ENCODE measurements at places on chromosomes 4 and X.

- no peak for DNase-seq
Observed at GRCh38 chr4:127417885-127418535, 214.7 kb upstream of the INTU start.

GRCh38 chr4:7705062-7705461 is 234.6 kb downstream of the AFAP1 start:
- no peak for DNase-seq

GRCh38 chr4:4386736-4387392 is at the start of gene NSG1:
TSS of gene NSG1 (plus strand) at chr4:4387102. CDS start at chr4:4387630, 528 bp downstream.
- no peak for DNase-seq

DNA sequence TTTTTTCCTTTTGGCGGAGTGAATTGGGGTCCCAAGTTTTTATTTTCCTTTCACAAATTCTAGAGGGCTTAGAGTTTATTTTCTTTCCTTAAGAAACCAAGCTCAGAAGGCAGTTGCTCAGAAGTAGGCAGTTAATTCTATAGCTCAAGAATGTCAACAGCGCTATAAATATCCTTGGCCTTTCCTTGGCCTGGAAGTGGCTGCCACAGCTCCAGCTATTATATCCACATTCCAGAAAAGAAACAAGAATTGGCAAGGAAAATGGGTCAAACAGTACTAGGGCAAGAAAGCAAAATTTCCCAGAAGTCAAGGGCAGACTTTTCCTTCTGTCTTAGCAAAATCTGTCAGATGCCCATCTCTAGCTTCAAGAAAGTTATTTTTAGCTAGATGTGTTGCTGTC is 31.0 kb downstream of the SLC10A6 start:
- DNase-seq, result no peak

GRCh38 chrX:37380924-37381323 is 31.8 kb downstream of the PRRG1 start:
- no peak for DNase-seq

DNA sequence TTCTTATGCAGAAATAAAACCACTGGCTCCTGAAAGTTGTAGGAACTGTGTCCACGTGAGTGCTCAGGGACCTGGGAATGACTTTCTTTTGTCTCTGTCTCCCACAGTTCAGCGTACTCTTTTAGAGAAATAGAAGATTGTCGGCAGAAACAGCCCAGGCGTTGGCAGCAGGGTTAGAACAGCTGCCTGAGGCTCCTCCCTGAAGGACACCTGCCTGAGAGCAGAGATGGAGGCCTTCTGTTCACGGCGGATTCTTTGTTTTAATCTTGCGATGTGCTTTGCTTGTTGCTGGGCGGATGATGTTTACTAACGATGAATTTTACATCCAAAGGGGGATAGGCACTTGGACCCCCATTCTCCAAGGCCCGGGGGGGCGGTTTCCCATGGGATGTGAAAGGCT is 11.2 kb upstream of the XG start:
- DNase-seq, result no peak

GRCh38 chrX:49001521-49002090 is 458 bp downstream of the GRIPAP1 start:
- DNase-seq, result no peak

- DNase-seq, result no peak
Observed at GRCh38 chr4:140707325-140707724, 48.9 kb downstream of the TBC1D9 start.
